M059J (cell line): ENCODE measurements at places on chromosomes 2 and 18.
A peak's percentile ranks its signal among the peaks of the same experiment; 100 is the strongest.

GRCh38 chr2:150127995-150128394, 359.5 kb downstream of the RND3 start:
- DNase-seq: peak; percentile 40

GRCh38 chr2:113203901-113204519, 30.2 kb downstream of the PSD4 start:
- peak; percentile 76 for DNase-seq

- peak; percentile 27 for DNase-seq
Observed at GRCh38 chr18:28723506-28723905, 546.6 kb upstream of the CDH2 start.

- peak; percentile 38 for DNase-seq
Observed at GRCh38 chr2:66435549-66435875, 587 bp downstream of the MEIS1 start.

- no peak for DNase-seq
Observed at GRCh38 chr2:89767572-89768435, 1076.3 kb downstream of the RPIA start.

DNA sequence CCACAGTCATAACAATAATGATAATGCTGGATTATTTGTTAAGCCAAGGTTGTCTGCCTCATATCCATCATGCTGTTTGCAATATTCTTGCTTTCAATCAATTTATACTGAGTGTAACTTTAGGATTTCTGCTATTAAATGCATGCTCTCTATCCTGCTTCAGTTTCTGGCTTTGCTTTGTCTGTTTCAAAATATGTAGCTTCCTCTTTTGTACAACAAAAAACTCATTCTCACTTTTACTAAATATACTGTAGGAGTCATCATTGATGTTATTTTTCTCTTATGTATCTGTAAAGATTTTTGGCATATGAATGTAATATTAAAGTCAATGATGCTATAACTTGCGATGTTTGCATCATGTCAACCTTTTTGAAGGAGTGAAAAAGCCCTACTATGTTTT, 149.3 kb downstream of the GPD2 start:
- no peak for DNase-seq

GRCh38 chr2:216205486-216205885, 96.3 kb downstream of the XRCC5 start:
- DNase-seq: no peak

DNA sequence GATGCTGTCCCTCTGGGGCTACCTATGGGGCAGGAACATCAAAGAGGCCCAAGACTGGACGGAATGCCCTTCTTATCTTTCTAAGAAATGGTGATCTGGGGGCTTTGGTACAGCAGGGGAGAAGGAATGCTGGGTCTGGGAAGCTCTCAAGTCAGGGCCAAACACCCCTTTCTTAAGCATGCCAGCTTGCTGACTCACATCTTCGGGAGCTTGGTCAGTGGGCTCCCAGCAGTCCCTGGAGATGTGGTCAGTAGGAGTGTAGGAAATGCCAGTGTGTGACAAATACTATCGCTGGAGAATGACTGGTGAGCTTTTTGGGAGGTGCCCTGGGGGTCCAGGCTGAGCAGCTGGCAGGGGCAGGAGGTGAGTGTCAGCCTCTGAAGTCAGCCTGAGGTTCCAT, 105.0 kb upstream of the CDC42EP3 start:
- peak; percentile 99 for DNase-seq

GRCh38 chr2:7929281-7929680, 752.6 kb upstream of the ID2 start:
- DNase-seq: no peak

DNA sequence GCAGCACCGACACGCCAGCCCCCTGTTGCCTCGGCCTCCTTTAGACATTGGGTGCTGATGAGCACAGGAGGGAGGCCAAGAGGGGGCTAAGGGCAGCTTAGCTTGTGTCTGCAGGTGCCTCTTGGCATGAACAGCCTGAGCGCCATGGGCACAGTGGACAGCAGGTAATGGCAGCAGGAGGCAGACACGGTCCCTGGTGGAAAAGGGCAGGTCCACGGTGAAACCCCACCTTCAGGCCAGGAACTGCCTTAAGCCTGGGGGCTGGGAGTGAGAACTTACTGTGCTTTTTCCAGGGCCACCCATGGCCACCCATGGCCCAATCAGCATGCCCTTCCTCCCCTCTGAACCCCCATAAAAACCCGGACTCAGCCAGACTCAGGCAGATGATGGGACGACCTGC, 633.4 kb upstream of the TMEFF2 start:
- no peak for DNase-seq

GRCh38 chr2:12363138-12363537, 353.6 kb upstream of the TRIB2 start:
- DNase-seq: no peak

DNA sequence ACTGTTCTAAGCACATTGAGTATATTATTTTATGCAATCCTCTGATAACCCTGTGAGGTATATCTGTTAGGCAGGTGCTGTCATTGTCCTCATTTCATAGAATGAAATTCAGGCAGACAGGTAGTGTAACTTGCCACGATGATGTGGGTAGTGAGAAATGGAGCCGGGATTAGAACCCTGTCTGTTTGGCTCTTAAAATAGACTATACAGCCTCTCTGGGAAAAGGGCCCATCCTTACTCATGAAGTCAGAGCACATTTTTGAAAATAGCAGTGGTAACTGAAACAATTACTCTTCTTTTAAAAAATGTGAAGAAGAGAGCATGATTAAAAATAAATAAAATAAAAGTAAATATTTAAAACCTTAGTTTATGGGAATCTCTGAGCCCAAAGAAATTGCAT, 23.0 kb downstream of the FAM171B start:
- no peak for DNase-seq

- DNase-seq: no peak
Observed at GRCh38 chr2:185807351-185807750, 68.7 kb downstream of the FSIP2 start.

DNA sequence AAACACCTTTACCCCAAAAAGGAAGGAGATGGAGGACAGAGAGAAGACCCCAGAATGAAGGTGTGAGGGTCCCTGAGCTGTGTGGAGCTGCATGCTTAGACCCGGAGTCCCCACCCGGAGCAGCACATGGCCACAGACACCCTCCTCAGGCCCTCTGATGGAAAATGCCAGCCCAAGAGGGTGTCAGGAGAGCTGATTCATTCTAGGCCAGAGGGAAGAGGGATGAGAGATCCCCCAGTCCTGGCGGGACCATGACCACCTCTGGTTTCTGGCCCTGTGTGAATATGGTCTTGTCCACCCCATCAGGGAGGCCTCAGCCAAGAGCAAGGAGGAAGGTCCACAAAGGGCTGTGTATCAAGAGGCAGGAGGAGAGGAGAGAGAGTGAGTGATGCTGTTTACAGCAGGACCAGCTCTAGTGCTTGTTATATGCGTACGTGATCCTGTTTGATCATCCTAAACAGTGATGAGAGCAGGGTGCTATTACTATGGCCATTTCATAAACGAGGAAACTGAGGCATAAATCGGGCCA, 186.6 kb upstream of the HAAO start:
- DNase-seq: no peak

- peak; percentile 5 for DNase-seq
Observed at GRCh38 chr2:19979932-19980331, 10.0 kb downstream of the WDR35 start.

GRCh38 chr2:29360016-29360784, 245.0 kb downstream of the CLIP4 start:
- peak; percentile 17 for DNase-seq

GRCh38 chr18:35071819-35072247, 30.6 kb downstream of the MAPRE2 start:
- no peak for DNase-seq

GRCh38 chr18:72452328-72452727, 91.8 kb downstream of the CBLN2 start:
- no peak for DNase-seq

DNA sequence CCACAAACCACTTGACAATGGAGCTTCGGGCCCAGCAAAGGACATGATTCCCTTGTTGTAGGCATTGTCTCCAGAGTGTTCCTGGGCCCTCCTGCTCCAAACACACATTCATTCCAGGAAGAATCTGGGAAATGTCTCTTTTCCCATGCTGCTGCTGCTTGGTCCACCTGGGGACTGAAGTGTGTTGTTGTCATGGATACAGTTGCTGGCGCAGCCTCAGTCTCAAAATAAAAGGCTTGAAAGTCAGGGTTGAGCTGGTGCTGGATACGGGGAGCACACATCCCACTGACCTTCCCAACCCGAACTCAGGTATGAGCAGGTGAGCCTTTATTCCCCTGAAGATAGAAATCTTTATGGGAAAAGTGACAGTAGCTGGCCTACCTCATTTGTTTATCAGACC, 30.6 kb upstream of the SPP2 start:
- no peak for DNase-seq

DNA sequence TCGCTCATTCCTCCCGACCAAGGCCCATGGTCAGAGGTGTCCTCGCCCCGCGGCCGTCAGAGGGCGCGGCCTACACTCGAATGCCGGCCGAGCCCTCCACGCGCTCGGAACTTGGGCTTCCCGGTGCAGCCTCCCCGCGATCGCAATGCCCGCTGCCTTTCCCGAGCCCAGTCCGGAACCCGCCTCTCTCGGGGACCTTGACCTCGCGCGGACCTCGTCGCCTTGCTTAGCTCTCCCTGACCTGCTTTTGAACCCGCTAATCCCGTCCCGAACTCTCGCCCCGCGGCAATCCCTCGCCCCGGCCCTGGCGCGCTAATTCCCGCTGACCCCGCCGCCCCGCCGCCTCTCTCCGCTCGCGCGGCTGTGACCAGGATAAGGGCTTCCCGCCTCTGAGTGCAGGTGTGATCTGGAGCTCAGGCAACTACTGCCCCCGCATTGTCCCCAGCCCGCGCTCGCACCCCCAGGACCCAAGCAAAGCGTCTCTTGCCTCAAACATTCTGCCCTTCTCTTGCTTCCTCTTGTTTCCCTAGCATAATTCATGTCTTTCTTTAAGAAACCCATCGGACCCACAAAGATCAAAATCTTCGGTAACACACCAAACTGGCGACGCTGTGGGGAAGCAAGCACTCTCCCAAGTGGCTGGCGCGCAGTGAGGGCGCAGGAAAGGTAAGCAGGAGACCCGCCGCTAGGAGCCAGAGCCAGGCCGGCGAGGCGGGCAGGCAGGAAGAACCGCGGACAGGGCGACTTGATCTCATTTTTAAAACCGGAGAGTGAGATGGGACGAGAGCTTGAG, 46.6 kb upstream of the ATP6V1B1 start:
- no peak for DNase-seq

DNA sequence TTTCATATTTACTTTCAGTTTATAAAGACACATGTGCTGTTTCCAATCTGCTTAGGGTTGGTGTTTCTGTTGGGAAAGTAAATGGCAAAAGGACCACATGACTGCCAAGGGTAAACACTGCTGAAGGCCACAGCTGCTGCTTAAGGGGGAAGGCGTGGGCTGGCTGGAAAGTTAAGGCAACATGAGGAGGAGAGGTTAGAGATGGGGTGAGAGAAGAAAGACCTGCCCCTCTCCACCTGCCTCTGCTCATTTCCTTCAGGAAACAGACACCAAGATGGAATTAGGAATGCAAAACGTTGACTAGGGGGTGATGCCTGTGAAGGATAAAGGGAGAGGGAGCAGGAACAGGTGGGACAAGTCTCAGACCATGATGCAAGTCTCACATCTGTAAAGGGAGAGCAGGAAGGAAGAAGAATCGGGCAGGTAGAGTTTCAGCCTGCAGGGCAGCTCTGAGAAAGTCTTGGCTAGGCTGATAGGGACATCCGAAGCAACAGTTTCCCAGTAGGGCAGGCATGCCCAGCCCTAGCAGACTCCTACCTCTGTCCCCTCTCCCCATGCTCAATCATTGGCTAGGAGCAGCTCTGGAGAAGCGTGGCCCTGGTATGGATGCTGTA, 86.0 kb downstream of the CDC42EP3 start:
- DNase-seq: no peak

DNA sequence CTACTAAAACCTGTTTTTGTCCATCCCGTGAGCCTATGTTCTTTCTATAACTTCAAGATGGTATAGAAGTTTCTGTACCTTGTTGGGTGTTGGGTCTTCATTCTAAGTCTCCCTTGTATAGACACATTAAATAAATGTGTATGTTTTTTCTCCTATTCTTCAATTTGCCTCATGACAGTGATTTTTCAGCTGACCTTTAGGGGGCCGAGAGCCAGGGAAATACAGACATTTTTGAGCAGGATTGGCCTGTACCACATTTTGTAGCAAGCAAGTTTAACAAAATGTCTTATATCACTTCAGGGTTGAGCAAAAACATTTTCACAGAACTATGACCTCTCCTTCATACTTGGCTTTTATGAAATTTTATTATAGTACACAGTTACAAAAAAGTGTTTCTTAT, 495.4 kb upstream of the CDH7 start:
- no peak for DNase-seq

DNA sequence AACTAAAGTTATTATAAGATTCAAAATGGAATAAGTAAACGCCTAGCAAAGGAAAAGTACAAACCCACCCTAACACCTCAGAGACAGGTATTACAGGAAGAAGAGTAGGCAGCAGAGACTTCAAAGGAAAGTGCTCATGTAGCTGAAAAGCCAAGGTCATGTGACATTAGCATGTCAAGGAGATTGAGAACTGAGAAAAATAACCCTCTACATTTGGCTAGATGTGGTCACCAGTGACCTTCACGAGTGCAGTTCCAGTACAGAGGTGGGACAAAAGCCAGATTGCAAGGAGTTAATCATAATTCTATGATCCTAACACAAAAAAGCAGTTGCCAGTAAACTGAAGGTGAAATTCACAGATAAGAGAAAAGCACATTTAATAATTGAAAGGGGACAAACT, 252.7 kb downstream of the ZEB2 start:
- no peak for DNase-seq
